ENCODE measurements at places on chromosomes 13 and 19. TPM values are rescaled to one million over a fixed set of nuclear protein-coding genes. Genes with fewer than 3 reads are reported as not detected.

NRTN gene
- total RNA-seq: not detected

KIR2DL4 gene
- total RNA-seq: not detected

GRCh38 chr19:34838248-34838647, 65.2 kb upstream of the ZNF599 start:
- DNase-seq: no peak
- no peaks in the 10 kb centered on the region for H3K4me1 ChIP-seq
- peak overlapping the region; percentile 20 for H3K4me3 ChIP-seq
- peak overlapping the region; percentile 60 for H3K27ac ChIP-seq

- peaks cover 5% of the 10 kb centered on the region for H3K27me3 ChIP-seq
- no peaks in the 10 kb centered on the region for H3K36me3 ChIP-seq
- DNase-seq: peak; percentile 15
- no peak overlapping the region for H3K4me3 ChIP-seq
- H3K27ac ChIP-seq: no peak overlapping the region
Observed at GRCh38 chr19:39297931-39298634, 1.9 kb downstream of the IFNL1 start.

DNA sequence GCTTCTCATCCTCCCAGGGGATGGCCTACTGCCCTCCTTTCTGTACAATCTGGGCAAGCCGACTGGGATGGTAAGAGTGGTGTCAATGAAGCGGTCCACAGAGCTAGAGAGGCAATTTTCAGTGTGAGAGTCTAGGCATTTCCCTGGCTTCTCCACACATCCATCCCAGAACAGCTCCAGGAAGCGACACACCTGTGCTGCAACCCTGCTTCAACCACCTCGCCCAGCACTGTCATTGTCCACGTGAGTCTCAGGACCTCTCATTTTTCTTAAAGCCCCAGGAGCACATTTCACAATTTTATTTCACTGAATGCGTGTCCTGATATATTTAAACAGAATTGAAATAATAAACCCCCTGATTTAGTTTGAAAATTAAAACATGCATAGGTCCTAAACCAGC, 15.5 kb upstream of the UBL3 start:
- H3K27ac ChIP-seq: no peak overlapping the region
- no peak for DNase-seq
- H3K27me3 ChIP-seq: no peaks in the 10 kb centered on the region
- H3K4me3 ChIP-seq: no peak overlapping the region
- H3K4me1 ChIP-seq: no peaks in the 10 kb centered on the region

GRCh38 chr13:82036602-82037001, 1695.7 kb upstream of the SPRY2 start:
- no peak for DNase-seq
- H3K27ac ChIP-seq: no peak overlapping the region
- no peak overlapping the region for H3K4me3 ChIP-seq
- no peaks in the 10 kb centered on the region for H3K4me1 ChIP-seq
- no peaks in the 10 kb centered on the region for H3K36me3 ChIP-seq

All from gastrocnemius medialis (tissue), 4 donors.